CD14-positive monocyte (primary cell): ENCODE measurements at places on chromosomes 12 and 14.

- peak; percentile 52 for DNase-seq
Observed at GRCh38 chr12:54416687-54417603, 2.1 kb downstream of the ITGA5 start.

DNA sequence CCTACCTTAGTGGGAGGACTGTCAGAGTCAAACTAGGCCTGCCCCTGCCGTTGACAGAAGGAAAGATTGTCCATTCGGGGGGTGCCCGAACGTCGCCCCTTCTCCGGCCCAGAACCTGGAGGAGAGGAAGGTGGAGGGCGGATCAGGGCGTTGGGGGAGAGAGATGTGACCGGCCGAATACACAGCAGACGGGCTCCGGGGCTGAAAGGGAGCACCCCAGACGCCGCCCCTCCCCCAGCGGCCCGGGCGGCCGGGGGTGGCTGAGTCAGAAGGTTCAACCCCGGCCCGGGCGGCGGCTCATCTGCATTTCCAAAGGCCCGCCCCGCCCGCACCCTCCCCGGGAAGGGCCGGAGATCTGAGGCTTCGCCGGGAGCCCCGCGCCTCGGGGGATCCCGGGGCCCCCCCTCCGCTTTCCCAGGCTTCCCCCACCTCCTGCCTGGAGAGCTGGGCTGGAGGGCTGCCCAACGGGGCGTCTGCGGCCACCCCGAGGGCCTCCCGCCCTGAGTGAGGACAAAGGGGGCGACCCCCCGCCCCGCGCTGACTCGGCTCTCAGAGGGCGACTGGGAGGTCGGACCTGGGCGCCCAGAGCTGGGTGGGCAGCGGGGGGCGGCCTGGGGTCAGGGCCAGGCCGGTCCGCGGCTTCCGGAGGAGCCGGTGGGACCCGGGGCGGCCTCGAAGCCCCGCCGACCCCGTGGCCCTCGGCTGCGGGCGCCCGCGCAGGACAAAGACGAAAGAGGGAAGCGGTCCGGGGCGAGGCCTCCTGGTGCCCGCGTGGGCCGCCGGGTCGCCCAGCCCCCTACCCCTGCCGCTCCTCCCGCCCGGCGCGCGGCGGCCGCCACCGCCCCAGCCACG, 3.7 kb upstream of the SETD1B start:
- peak; percentile 85 for DNase-seq

- no peak for DNase-seq
Observed at GRCh38 chr14:87233806-87234384, 759.1 kb downstream of the GALC start.

GRCh38 chr12:79678306-79678705, 12.5 kb downstream of the PAWR start:
- no peak for DNase-seq

- no peak for DNase-seq
Observed at GRCh38 chr14:52821805-52822250, 30.4 kb upstream of the GNPNAT1 start.

DNA sequence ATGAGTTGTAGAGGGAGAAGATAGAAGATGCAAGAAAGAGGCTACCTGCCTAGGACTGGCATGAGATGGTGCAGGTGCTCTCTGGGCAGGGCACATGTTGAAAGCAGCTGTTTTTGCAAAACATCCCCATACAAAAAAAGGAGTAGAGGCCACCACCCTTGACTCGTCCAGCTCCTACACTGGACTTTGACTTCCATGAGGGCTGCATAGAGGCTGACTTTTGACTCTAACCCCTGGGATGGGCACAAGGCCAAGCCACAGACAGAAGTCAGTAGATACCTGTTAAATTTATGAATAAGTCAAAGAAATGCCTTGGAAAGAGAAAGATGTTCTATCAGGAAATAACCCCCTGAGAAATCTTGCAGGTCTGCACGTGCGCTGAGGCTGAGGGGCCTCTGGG, 1139.1 kb upstream of the TMEM132C start:
- no peak for DNase-seq

- DNase-seq: no peak
Observed at GRCh38 chr12:1470051-1470450, 124.3 kb downstream of the FBXL14 start.

GRCh38 chr14:77123381-77124325, 17.9 kb downstream of the ZDHHC22 start:
- DNase-seq: no peak

- DNase-seq: no peak
Observed at GRCh38 chr14:96349286-96350075, 13.7 kb downstream of the ATG2B start.

DNA sequence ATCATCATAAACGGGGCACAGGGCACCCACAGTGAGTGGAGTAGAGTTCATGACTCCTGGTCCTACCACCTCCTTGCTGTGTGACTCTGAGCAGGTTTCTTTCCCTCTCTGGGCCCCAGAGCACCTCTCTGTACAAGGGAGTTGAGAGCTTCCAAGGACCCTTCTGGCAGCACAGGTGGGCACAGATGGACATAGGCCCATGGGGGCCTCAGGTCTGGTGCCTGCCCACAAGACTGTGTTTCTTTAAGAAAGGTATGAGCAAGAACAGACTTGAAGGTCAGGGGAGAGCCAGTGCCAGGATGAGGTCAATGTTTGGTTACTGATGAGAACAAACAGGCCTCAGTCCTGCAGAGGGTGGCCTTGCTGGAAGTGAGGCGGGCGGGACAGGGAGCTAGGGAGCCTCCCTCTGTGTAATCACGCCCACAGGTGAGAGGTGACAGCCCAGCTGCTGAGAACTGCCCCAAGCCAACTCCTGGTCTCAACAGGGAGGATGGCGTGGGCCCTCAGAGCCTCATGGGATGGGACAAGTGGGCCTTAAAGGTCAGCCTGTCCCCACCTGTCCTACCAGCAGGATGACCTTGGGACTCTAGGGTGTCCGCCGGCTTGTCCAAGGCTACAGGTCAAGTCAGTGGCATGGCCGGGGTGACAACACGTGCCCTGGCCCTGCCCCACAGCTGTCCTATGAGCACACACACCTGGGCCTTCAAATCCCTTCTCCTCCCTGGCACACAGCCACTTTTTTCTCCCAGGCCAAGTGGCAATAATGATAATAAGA, 49.1 kb downstream of the CCDC85C start:
- DNase-seq: no peak
